Natural killer cell (primary cell): ENCODE measurements at places on chromosomes 2 and 18. TPM values are rescaled to one million over a fixed set of nuclear protein-coding genes. Genes with fewer than 3 reads are reported as not detected.
A peak's percentile ranks its signal among the peaks of the same experiment; 100 is the strongest.

DNA sequence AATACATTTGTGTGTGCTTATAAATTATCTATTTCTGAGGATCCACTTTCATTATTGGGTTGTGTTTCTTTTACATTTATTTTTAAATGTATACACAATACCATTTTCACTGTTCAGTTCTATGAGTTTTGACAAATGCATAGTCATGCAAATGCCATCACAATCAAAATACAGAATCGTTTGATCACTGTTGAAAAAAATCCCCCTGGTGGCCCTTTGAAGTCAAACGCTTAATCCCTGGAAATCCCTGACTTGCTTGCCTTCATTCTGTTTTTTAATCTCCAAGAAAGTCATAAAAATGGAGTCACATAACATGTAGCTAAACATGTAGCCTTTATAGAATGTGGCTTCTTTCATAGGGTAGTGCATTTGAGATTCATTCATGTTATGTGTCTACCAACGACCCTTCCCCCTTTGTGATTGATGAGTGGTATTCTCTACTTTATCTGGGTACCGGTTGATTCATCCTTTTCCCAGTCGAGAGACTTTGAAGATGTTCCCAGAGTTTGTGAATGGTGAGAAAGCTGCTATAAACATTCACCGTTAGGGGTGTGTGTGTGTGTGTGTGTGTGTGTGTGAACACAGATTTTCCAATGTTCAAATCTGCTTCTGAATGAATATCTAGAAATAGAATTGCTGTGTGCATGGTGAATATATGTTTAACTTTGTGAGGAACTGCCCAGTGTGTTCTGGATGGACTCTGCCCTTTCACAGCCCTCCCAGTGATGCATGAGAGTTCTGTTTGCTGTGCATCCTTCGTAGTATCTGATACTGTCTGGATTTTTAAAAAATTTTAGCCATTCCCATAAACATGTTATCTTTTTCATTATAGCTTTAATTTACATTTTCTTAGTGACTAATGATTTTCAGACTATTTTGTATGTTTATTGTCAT, 173.6 kb downstream of the GALR1 start:
- DNase-seq: no peak

DNA sequence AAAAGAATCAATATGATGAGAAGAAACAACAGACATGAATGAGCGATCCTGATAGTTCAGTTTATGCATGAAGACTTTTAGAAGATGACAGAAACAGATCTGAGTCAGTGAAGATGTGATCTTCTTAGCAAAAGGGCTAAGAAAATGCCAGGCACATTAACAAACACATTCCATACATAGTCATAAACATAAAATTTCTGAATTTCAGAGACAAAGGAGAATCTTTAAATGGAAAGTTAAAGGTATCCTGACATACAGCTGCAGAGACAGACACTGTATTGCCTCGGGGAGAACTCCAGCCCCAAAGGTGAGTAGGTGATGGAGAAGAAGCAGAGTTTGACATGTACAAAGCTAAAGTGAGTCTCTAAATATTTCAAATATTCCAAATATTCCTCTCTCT, 40.6 kb upstream of the FN1 start:
- DNase-seq: no peak

DNA sequence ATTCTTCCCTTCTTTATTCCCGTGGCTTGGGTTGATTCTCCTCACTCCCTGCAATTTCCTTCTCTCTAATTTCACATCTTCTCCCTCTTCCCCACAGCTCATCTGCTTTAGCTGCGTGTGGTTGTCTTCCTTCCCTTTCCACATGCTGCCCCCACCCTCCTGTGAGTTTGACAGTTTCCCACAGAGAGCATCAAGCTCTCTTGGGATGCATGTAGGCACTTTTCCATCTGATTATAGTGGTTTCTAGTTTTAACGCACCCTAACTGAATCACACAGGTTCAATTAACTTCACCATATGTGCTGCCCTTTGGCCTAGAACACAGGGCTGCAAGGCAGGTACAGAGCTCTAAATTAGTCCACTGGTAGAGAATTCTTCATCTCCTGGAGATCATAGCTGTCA, 110.5 kb downstream of the TACR1 start:
- no peak for DNase-seq

Gene KLHL29
- 0.33 TPM for total RNA-seq

DNA sequence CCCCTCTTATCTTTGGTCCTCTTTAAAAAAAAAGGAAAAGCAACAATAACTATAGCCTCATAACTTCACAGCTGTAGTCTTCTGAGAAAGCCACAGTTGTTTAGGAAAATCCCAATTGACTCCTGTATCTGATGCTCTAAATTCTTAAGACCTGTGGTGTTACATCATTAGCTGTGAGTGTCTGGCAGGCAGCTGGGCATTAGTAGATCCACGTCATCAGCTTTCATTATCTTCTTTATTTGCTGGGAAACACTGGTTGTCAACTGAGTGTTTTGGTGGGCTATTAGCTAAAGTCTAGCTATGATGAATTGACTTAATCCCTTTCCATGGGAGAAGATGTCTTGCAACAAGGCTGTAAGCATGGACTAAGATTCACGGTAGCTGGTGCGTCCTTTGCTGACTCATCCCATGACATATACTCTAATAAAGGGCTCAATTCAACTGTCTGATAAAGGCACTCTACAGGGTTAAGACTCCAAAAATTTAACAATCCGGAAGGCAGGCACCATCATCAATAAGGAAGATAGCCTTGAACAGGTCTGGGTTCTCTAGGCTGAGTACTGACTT, 517.2 kb downstream of the PLCL1 start:
- DNase-seq: no peak

DNA sequence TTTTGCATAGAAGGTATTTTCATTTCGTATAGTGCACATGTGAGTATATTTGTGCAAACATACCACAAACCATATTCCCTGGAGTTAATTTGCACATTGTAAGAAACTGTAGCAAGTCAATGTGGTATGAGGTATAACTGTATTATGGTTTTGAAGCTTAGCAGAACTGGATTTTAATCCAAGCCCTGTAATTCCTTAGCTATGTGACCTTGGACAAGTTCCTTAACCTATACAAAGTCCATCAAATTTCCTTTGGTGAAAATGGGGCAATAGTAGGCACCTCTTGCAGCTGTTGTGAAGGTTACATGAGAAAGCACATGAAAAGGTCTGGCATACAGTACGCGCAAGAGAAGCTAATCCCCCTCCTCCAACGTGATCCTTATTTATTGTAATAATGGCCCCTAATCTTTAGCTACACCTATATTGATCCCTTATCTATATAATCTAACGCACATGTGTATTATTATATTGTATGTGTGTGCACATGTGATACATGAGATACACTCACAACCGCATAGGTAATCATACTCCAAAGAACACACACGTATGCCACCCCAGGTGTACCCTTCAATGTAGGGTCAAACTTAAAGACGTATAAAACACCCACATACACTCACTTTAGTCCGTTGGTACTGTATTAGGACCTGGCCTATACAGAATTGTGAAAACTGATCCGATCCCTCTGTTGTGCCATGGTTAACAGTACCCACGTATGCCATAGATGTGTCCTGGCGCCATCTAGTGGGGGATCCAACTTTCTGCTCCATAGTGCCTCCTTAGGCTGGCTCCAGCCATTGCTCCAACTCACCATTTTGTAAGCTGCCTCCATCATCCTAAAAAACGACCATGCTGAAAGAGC, 402.9 kb upstream of the SLC14A2 start:
- peak; percentile 73 for DNase-seq

- DNase-seq: no peak
Measured at GRCh38 chr2:216114382-216114713, 5.2 kb downstream of the XRCC5 start.

DNA sequence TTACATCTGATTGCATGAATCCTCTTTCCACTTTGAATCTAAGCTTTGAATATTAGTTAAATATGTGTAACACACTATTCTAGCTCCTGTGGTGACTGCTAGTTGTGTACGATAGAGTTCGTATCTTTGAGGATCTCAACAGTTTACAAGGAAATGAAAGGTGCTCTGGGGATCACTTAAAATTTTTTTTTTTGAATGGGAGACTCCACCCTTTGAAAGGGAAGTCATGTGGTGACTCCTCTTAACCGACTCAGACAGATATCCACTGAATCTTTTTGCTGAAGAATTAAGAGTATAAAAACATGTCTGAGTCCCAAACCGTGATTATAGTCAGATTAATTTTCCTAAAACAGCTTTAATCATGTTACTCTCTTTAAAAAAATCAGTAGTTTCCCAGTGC, 4.0 kb downstream of the CLIP4 start:
- DNase-seq: peak; percentile 20

DNA sequence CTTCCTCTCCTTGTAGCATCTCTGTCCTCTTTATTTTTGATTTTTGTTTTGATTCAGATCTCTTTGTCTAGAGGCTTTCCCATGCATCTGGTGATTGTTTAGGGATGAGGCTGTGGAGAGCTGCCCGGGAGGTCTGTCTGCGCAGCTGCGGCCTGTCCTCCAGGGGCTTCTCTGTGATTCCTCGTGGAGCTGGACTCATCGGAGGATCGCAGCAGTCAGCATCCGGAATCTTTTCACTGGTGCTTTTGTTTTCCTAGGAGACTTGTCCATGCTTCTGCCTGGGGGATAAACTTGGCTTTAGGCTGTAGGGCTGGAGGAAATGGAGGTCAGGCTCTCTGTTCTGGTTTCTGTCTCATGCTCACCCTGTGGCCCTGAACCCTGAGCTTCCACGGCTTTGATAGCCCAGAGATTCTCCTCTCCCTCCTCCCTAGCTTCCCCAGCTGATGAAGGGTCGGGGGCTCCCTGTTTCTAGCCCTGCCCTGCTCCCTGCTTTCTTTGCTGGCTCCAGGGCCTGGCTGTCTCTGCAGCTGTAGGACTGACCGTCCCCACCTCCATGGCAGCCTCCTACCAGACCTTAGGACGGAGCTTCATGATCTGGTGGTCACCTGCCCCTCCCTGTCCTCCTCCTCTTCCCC, 35.5 kb downstream of the ZNF532 start:
- DNase-seq: no peak

- no peak for DNase-seq
Measured at GRCh38 chr18:44789710-44790109, 109.0 kb downstream of the SETBP1 start.

DNA sequence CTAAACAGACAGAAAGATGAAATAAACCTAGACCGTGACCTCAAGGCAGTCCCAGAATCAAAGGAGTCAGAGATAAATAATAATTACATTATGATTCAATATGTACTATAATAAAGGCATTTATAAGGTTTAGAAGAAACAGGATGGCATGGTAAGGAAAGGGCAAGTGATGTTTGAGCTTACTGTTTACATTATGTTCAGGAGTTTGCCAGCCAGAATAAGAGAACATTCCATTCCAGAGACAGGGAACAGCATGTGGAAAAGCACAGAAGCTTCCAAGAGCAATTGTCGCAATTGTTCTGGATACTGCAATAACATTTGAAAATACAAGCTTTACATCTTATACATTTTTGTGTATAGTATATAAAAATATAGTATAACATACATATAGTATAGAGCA, 50.0 kb upstream of the FRZB start:
- no peak for DNase-seq

Gene GNAL
- 12.6 TPM for total RNA-seq

- no peak for DNase-seq
Measured at GRCh38 chr2:192419786-192420185, 225.1 kb upstream of the TMEFF2 start.

DNA sequence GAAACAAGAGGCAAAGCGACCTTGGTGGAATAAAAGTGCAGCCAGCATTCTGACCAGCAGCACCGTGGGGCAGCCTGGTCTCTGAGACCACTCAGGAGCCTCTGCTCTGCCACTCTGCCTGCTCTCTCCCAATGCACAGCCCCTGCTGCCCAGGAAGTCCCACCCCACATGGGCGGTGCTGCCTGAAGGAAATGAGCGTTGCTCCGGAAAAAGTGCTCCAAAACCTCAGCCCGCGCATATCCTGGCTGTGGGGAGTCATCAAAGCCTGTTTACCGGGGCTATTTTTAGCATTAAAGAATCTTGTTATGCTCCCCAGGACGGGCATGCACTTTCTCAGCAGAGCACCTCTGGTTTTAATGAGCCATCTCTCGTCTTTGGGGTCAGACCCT, 54.5 kb downstream of the EPAS1 start:
- no peak for DNase-seq

DNA sequence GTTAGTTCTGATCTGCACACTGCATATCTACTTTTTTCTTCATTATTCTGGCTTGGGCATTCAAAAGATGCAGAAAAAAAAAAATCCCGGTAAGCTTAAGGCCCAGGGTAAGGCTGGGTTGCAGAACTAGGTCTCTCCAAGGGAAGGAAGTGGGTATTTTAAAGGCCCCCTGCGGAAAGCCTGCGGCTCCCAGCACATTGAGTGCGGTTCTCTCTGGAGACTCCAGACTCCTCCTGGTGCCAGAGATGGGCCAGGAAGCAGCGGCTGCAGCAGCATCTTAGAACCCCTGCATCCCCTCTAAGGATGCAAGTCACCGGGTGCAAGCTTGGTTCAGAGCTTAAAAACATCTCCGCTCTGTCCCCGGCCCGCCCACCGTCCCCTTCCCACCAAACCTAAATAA, 49.5 kb downstream of the TGIF1 start:
- no peak for DNase-seq

Gene KCNJ3
- total RNA-seq: not detected

GRCh38 chr2:239522002-239522739, 121.4 kb upstream of the HDAC4 start:
- DNase-seq: no peak

DNA sequence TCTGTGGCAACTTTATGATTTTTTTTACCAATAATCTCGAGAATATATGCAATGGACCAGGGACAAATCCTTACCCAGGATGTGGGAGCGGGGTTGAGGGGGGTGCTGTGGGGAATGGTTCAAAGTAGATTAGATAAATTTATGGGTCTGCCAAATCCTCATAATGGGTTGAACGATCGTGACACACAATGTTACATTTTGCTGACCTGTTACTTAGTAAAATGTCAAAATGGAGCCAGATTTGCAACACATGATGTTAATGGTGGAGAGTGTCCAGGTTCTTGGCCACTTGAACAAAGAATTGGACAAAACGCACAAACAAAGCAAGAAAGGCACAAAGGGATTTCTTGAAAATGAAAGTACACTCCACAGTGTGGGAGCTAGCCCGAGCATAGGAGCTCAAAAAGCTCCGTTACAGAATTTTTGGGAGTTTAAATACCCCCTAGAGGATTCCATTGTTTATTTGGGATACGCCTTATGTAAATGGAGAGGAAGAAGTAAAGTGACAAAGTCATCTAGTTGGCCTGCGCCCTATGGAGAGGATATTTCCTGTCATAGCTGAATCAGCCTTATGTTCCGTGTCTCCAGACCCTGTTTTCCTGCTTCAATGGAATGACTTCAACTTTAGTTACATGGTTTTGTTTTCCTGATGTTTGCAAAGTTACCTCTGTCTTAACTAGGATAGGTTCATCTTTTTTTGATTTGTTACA, 776.0 kb downstream of the DCC start:
- DNase-seq: no peak

Gene POU3F3
- total RNA-seq: not detected

DNA sequence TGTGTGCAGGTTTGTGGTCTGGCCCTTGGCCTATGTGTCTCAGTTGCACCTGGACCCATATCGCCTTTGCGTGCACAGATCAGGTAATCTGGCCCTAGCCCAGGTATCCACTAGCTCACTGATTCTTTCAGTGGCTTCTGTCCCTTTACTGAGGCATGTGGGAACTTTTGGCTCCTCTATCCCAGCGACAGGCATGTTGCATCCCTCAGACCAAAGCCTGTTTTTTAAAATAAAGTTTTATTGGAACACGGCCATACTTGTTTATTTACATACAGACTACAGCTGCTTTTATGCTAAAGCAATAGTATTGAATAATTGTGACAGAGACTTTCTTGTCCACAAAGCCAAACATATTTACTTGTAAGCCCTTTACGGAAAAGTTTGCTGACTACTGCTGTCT, 39.9 kb upstream of the UPP2 start:
- DNase-seq: no peak
